ENCODE measurements at places on chromosomes 2 and 18.

DNA sequence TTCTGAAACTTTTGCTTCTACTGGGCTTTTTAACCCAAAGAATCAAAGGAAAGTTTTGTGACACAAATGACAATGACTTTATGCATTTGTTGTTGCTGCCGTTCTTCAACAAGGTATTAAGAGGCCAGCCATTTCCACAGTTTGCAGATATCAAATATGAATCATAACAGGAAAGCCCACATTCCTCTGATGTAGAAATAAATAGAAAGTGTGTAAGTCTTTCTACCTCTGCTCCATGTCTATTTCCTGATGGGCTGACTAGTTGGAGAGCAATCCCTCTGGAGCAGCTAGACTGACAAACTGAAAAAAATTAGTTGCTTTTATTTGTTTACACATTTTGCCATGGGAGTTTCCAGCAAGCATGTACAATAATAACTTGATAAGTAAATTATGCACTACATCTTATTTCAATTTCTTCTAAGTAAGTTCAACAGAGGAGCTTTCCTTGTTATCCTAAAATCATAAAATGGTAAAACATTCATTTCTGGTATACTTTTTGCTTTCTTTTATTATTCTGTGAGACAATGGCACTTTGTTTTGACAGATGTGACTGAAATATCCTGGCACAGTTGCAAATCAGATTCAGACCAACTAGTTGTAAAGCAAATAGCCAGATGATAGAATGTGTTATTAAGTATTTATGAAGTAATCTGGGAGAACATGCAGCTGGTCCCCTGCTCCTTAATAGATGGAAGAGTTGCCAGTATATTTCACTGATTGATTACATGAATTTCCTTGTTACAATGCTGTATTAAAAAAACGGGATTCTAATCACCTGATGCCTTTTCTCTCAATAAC lies 266.7 kb downstream of the METTL4 start:
- DNase-seq: no peak

- DNase-seq: no peak
Observed at GRCh38 chr2:42503291-42503690, 9.5 kb upstream of the KCNG3 start.

DNA sequence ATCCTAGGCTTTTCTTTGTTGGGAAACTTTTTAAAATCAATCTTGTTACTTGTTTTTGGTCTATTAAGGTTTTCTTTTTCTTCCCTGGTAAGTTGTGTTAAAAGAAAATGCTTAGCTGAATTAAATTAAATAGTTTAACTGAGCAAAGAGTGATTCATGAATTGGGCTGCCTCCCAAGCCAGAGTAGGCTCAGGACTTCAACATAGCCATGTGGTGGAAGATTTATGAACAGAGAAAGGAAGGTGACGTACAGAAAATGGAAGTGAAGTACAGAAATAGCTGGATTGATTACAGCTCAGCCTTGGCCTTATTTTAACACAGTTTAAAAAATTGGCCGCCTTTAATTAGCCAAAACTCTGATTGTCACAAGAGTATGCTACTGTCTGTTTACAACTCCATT lies 27.9 kb upstream of the GALNT5 start:
- no peak for DNase-seq

GRCh38 chr2:220496513-220496912 lies 869.1 kb downstream of the SLC4A3 start:
- DNase-seq: no peak

DNA sequence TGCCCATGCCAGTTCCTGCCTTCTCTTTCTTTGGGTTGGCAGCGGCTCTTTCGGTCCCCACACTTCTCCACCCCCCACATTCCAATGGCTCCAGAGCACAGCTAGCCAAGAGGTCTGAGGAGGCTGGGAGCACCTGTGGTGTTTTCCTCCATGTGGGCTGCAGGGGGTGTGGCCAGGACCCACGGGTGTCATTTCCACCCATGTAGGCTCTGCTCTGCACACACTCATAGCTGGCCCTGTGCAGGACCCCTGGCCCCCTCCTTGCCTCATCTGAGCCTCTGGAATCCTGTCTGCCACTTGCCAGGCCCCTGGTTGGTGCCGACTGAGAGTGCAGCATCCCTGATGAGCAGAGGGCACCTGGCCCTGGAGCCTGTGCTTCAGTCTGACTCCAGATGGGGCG lies 46.3 kb downstream of the DYSF start:
- no peak for DNase-seq

GRCh38 chr2:55160422-55160821 lies 71.7 kb downstream of the CLHC1 start:
- DNase-seq: no peak

GRCh38 chr18:35581898-35582641 lies 530 bp downstream of the GALNT1 start:
- no peak for DNase-seq

DNA sequence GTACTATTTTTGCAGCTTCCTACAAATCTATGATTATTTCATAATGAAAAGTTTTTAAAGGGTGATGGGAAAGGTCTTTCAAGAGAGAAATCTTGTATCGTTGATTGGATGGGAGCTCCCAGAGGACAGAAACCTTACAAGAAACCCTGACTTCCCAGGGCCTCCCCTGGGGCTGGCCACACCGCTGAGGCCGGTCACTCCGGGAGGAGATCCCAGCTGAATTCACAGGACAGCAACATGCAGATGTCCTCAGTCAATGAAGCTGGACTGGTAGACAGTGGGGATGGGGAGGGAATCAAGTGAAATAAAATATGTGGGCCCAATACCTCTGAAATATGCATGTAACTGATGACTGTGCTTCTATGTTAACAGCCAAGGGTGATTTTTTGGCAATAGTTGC lies 135.6 kb downstream of the TFCP2L1 start:
- no peak for DNase-seq

DNA sequence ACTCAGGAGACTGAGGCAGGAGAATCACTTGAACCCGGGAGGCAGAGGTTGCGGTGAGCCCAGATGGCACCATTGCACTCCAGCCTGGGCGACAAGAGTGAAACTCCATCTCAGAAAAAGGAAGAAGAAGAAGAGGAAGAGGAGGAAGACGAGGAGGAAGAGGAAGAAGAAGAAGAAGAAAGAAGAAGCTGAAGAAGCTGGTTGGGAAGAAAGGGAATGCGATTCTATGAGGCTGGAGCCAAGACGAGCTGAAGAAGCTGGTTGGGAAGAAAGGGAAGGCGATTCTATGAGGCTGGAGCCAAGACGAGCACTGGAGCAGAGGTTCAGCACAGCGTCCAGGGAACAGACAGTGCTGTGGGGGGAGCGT lies 30.3 kb upstream of the TAF1B start:
- no peak for DNase-seq

GRCh38 chr2:133333181-133333580 lies 235.1 kb downstream of the NCKAP5 start:
- no peak for DNase-seq

DNA sequence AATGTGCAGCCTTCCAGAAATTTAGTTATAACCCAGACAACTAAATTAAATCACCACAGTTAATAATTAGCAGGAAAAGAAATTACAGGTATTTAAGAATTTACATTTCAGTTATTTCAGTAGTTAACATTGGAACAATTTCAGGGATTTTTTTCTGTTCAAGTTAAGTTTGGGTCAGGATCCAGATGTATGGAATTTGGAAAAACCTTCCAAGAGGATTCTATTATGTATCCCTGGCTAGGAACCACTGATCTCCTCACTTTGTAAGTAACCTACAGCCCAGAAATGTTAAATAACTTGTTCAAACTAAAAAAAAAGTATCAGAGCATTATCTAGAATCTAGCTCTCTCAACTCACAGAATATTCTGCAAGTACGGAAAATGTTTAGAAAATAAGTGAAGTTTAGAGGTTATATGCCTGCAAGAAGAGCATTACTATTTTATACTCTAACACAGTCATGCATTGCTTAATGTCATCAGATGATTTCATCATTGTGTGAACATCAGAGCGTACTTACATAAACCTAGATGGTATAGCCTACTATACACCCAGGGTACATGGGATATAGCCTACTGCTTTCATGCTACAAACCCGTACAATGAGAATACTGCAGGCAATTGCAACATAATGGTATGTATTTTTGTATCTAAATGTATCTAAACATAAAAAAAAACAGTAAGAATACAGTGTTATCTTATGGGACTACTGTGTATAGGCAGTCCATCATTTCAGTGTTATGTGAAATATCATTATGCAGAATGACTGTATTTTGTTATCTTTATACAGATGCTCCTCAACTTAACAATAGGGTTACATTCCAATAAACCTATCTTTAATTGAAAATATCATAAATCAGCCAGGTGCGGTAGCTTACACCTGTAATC lies 6.1 kb downstream of the NCKAP1 start:
- no peak for DNase-seq
